Cerebellar nuclear complex (tissue), 1 donor: ENCODE measurements at places on chromosomes 2 and 18.
A peak's percentile ranks its signal among the peaks of the same experiment; 100 is the strongest.

DNA sequence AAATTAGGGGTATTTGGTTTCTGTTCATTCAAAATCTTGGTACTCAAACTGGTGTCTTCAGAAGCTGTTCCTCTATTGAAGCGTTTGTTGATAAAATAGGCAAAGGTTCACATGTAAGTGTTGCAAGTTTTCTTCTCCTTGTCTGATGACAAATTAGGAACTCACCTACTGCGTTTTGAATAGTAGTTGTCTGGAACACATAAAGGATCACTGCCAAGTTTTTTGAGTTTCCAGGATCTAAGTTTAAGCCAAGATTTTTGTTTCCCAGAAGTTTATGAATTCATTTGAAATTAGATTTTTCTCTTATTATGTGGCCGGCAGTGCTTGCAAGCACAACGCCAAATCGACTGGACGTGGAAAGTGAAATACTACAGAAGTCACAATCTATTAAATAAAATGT lies 85.4 kb downstream of the ARHGEF33 start:
- DNase-seq, result no peak

DNA sequence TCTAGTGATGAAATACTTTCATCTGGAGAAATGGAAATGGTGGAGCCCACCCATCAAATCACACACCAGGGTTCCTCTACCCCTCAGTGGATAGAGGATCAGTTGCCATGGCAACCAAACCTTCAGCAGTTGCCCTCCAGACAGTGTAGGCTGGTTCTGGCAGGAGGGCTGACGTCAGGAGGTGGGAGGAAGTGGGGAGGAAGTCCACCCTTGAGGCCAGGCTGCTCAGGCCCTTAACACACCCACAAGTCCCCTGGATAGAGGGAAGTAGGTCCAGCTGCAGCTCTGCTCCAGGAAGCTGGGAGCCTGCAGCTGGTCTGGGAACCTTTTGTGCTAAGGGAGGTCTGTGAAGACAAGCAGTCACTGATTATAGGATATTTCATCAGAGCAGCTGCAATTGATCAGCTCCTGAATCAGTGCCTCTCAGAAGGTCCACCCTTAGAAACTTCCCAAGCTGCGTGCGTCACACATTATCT lies 186.6 kb downstream of the MTX2 start:
- no peak for DNase-seq

DNA sequence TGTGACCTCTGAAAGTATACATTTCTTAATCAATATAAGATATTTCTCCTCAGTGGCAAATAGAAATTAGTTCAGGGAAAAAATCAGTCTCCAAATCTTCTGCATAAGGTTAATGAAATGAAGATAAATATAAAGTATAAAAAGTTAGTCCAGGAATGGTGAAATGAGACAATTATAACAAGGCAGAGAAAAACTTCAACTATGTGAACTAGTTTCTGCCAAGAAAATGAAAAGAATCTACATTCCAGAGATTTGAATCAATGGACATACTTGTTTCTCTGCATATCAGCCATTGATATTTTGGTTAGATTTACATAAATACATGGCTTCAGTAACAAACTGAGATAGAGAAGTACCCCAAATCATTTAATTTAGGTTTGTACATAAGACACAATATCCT lies 249.0 kb downstream of the EXOC6B start:
- DNase-seq, result no peak

GRCh38 chr2:37684809-37685208 lies 13.4 kb upstream of the CDC42EP3 start:
- DNase-seq, result no peak

DNA sequence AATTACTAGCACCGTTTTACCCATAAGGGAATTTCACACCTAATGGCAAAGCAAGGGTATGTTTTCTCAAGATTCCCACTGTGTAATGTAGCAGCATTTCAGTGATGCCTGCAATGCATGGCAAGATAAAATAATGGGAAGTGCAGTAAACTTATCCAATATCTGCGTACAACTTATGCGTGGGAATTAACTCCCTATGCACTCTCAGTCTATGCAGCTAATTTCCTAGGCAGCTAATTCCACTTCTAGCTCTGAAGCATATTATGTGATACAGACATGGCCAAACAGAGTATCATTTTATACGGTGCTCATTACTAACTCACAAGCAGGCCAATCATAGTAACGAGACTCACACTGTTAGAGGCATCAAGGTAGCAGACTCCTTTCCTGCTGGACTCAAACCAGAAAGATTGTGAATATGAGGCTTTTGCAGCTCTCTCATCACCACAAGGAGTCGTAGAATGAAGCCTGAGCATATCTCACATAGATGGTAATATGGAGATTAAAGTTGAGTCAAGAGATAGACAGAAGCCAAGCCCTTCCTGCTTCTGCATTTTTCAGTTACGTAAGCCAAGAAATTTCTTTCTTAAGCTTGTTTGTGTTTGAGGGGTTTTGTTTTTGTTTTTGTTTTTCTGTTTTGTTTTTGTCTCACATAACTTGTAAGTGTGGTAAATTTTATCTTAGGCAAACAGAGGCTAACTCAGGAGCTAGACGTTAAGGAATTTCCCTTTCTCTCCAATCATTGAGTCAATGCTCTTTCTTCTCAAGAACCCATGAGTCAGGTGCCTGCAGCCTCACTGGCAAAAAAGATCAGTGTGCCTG lies 34.8 kb upstream of the ITGAV start:
- DNase-seq, result no peak

DNA sequence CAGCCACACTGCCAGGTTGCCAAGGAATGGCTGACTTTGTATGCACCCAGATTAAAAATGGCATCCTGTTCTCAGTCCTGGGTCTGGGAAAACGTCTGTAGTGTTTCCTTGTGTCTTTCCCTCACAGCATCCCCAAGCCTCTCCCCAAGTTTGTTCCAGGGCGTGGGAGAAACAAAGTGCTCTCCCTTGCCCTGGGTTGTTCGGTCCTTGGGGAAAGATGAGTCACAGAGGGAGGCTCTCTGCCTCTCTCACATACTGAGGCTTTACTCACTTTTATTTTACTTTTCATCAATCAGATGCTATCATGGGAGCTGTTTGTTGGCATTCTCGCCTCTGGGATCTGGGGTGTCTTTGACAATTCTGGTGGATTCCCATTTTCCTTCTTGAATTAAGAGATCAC lies 492.3 kb downstream of the XIRP2 start:
- no peak for DNase-seq

- DNase-seq, result no peak
Observed at GRCh38 chr18:44602380-44602779, 78.3 kb upstream of the SETBP1 start.

DNA sequence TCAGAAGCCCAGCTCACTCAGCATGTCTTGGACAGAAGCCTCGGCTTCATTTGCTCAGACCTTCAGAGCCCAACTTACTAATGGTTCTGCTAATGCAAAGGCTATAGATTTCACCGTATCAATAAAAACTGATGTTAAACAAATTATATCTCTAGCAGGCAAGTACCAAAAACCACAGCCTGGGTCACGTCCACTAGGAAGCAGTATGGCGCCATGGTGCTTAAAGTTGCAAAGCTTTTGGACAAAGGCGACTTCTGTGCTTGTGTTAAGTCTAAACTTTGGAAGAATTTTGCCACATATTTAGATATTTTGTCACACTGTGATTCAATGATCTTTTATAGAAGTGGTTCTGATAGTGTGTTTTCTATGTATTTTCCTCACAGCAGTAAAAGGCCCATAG lies 276.8 kb upstream of the PARD3B start:
- DNase-seq, result no peak

GRCh38 chr2:58378152-58378551 lies 137.0 kb upstream of the FANCL start:
- no peak for DNase-seq

GRCh38 chr2:204892506-204893255 lies 347.4 kb downstream of the PARD3B start:
- no peak for DNase-seq

- peak; percentile 55 for DNase-seq
Observed at GRCh38 chr18:50527636-50528307, 32.1 kb upstream of the MAPK4 start.

DNA sequence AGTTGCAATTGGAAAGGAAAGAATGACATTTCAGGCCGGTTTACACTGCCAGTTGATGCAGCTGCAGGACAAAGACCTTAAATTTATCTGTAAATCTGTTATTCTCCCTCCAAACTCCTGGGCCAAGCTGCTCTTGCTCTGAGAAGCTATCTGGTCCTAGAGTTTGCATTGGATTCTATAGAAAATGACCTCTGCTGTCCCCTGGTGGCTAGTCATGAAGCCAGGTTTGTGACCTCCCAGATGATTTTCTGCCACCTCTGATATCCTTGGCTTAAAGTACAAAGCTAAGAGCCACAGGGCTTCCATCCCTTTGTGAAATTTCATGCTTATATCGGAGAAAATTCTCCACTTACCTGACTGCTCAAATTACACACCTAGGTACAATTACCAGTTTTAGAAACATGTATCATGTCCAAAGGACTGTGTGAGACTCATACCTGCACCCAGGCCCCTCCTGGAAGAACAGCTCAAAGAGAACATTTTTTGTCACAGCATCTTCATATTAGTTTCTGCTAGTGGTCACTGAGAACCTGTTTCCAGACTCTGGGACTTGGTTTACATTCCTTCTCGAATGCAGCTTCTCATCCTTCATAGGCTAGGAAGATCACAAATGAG lies 28.9 kb upstream of the IER3IP1 start:
- DNase-seq, result no peak

DNA sequence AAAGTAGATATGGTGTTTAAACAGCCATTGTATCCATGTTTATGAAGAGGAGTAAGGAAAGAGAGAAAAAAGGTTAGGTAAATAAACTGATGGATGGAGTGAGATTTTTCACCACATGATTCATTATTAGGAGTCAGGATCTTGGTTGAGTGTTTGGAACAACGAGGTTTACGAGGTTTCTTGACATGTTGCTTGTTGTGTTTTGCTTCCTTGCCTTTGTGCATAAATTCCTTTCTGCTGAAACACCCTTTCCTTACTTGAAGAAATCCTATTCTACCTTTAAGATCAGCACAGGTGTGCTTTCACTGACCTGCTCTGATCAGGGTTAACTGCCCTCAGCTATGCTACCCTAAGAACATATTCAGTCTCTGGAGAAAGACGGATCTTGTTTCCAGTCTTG lies 66.6 kb downstream of the EFEMP1 start:
- no peak for DNase-seq

DNA sequence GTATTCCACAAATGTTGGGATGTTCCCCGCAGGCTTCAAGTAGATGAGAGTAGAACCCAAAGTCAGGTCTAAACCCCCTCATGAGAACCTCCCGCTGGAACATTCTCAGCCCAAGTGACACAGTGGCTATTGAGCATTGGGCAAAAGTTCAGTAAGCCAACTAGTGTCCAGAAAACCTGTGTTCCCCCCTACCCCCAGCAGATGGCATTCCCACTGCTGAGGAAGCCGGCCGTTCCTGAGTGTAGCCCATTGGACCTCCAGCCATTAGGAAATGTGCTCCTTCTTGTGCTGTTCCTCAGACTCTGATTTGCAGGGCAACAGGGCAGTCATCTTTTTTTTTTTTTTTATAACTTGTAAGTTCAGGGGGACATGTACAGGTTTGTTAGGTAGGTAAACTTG lies 152.1 kb downstream of the NCK2 start:
- DNase-seq, result no peak

- DNase-seq, result no peak
Observed at GRCh38 chr2:120892271-120892966, 156.8 kb downstream of the GLI2 start.

GRCh38 chr2:200966770-200967169 lies 3.3 kb upstream of the ORC2 start:
- no peak for DNase-seq

DNA sequence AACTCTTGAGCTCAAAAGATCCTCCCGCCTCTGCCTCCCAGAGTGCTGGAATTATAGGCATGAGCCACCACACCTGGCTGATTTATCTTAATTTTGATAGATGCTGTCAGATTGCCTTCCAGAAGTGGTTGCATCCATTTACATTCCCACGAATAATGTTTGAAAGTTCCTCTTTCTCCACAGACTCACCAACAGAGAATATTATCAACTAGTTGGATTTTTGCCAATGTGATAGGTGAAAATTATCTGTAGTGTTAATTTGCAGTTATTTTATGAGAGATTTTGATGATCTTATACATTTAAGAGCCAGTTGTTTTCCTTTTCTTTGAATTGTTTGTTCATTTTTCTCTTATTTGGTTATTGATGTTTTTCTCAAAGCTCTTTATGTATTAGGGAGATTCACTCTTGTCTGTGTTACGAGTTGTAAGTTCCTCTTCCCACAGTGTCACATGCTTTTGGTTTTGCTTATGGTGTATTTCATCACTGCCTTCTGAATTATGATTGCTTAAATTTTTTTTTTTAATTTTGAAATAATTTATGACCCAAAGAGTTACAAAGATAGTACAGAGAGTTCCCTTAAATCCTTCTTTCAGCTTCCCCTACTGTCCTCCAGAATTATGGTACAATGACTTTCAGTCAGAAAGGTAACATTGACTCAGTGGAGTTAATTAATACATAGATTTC lies 20.7 kb upstream of the NT5DC4 start:
- no peak for DNase-seq

DNA sequence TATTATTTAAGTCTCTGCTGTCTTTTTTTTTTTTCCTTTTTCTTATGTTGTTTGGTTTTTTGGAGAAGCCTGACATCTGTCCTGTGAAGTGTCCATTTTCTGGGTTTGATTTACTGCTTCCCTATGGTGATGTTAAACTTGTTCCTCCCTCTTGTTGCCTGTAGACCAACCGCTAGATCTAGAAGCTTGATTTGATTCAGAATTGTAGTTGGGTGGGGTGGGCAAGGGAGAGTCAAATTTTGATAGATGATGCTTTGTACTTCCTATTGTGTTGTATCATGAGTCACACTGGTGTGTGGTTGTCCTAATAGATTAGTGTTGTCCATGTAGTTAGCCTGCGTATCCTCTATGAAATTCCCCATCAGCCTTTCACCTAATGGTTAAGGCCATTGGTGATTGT lies 35.4 kb downstream of the CAB39 start:
- DNase-seq, result no peak

- no peak for DNase-seq
Observed at GRCh38 chr2:240961910-240962299, 36.5 kb upstream of the SNED1 start.

- DNase-seq, result no peak
Observed at GRCh38 chr18:49856496-49856895, 43.2 kb upstream of the ACAA2 start.

DNA sequence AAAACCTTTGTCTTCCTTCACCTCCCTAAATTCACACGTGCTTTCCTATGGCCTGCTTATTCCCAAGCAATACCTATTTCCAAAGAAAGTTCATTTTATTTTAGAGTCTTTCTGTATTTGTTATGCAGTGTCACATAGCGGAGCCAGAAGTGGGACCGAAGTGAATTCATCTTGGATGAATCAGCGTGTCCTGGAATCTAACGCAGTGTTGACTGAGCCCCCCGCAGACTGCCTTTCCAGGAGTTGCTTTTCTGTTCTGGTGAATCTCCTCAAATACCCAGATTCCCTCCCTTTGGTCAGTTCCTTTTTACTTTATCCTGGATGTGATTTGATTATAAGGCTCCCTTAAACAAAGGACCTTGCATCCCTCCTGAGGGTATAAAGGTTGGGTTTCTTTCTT lies 10.8 kb downstream of the ALPP start:
- no peak for DNase-seq

- DNase-seq, result no peak
Observed at GRCh38 chr2:25790074-25790790, 88.1 kb downstream of the ASXL2 start.

- DNase-seq, result no peak
Observed at GRCh38 chr2:85771486-85771885, 17.7 kb downstream of the ATOH8 start.
